ENCODE measurements at places on chromosomes 2 and 18.

DNA sequence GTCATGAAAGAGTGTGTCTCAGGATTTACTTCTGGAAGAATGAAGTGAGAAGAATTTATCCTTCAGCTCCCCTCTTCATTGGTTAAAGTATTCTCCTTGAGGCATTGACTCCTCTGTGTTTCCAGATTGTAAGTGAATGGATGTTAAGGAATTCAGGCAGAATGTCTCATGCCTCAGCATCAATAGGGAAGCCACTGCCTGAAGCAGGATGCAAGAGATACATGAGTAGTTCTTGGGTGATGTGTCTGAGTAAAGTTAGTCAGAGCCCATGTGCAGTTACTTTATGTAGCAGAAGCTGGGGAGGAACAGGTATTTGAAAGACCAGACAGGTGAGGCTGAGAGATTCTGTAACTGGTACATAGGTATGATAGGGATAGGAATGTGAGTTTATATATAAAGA is 34.0 kb upstream of the TMEFF2 start:
- DNase-seq: no peak
- no peaks in the 10 kb centered on the region for H3K36me3 ChIP-seq
- H3K4me3 ChIP-seq: no peak overlapping the region
- no peaks in the 10 kb centered on the region for H3K4me1 ChIP-seq
- H3K27me3 ChIP-seq: peaks cover 9% of the 10 kb centered on the region
- H3K27ac ChIP-seq: no peak overlapping the region

- no peaks in the 10 kb centered on the region for H3K36me3 ChIP-seq
- no peak overlapping the region for H3K4me3 ChIP-seq
- no peak for DNase-seq
- no peak overlapping the region for H3K27ac ChIP-seq
These were observed 13.4 kb downstream of the ATP6V1B1 start for GRCh38 chr2:70949086-70949485.

GRCh38 chr2:23596316-23596885 is 211.4 kb downstream of the KLHL29 start:
- no peak overlapping the region for H3K27ac ChIP-seq
- H3K4me3 ChIP-seq: no peak overlapping the region
- no peak for DNase-seq
- H3K4me1 ChIP-seq: no peaks in the 10 kb centered on the region
- no peaks in the 10 kb centered on the region for H3K27me3 ChIP-seq

DNA sequence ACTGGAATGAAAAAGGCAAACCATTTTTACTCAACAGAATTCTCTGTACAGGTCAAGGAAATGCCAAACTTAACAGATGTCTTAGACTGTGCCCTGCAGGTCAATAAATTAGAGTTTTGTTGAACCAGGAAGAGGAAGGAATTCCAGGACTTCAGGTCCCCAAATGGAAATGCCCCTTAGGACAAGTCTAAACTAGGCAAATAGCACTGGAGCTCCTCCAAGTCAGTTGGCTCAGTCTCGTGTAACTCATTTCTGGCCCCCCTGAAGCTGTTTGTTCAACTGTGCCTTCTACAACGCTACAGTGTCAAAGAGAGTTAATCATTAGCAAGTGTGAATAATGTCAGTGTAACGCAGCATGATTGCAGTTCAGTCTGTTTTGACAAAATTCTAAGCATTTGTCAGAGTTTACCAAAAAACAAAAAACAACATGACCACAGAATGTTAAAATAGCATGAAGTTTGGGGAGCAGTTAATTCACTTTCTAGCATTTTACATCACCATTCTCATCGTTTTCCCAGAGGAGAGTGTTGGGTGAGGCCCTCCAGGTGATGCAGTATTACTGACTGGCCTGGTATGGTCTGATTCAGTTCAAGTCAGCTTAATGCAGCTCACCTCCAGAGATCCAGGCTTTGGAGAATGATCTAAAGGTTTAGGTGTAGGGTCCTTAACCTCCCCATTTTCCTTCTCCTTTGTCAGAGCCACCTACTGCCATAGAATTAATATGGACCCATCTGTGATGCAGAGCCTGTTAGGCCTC is 108.1 kb downstream of the AQP4 start:
- H3K4me1 ChIP-seq: no peaks in the 10 kb centered on the region
- no peaks in the 10 kb centered on the region for H3K27me3 ChIP-seq
- DNase-seq: no peak
- no peak overlapping the region for H3K4me3 ChIP-seq
- no peaks in the 10 kb centered on the region for H3K36me3 ChIP-seq
- no peak overlapping the region for H3K27ac ChIP-seq

GRCh38 chr2:239904496-239904895 is 120.6 kb downstream of the NDUFA10 start:
- no peaks in the 10 kb centered on the region for H3K36me3 ChIP-seq
- no peaks in the 10 kb centered on the region for H3K4me1 ChIP-seq
- no peak overlapping the region for H3K27ac ChIP-seq
- no peaks in the 10 kb centered on the region for H3K27me3 ChIP-seq
- no peak overlapping the region for H3K4me3 ChIP-seq

- H3K27ac ChIP-seq: no peak overlapping the region
- no peaks in the 10 kb centered on the region for H3K27me3 ChIP-seq
- DNase-seq: no peak
- no peaks in the 10 kb centered on the region for H3K4me1 ChIP-seq
These were observed 799.4 kb downstream of the CNTNAP5 start for GRCh38 chr2:124824441-124824840.

DNA sequence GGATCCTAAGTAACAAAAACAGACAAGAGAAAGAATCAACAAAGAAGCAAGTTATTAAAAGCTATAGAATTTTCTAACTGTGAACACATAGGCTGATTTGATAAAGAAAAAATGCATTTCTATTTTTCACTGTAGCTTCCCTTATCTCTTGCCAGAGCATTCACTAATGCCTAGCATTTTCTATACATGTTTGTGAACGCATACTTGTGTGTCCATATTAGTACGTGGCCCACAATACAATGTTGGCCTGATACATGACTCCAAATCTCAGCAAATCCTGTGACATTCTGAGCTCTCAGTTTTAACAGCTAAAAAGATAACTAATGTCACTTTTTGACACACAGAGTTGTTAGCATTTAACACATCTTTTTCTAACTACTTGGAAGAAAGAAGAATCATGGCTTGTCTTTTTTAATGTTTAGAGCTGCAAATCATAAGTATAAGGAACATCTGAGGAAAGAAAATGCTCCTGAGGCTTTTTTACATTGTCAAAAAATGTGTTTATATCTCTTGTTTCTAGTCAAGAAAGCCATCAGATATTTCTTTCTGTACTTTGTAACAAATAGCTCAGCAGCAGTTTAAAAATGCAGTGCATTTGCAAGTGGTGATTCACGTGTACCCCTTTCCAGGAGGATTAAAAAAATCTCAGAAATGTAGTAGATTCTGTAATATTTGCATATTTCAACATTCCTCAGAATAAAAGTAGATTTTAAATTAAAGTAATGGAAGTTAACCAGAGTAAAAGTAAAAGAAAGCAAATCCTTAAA is 1646.8 kb upstream of the TMEFF2 start:
- H3K4me1 ChIP-seq: peaks cover 25% of the 10 kb centered on the region
- no peak overlapping the region for H3K27ac ChIP-seq
- H3K4me3 ChIP-seq: no peak overlapping the region
- no peaks in the 10 kb centered on the region for H3K27me3 ChIP-seq

- no peak for DNase-seq
- H3K27me3 ChIP-seq: no peaks in the 10 kb centered on the region
- H3K4me3 ChIP-seq: no peak overlapping the region
These were observed 87.6 kb downstream of the ALPK2 start for GRCh38 chr18:58541146-58541788.

GRCh38 chr2:229071292-229071976 is 199.7 kb downstream of the PID1 start:
- no peak overlapping the region for H3K4me3 ChIP-seq
- no peaks in the 10 kb centered on the region for H3K36me3 ChIP-seq
- no peak for DNase-seq
- no peaks in the 10 kb centered on the region for H3K27me3 ChIP-seq
- no peaks in the 10 kb centered on the region for H3K4me1 ChIP-seq

DNA sequence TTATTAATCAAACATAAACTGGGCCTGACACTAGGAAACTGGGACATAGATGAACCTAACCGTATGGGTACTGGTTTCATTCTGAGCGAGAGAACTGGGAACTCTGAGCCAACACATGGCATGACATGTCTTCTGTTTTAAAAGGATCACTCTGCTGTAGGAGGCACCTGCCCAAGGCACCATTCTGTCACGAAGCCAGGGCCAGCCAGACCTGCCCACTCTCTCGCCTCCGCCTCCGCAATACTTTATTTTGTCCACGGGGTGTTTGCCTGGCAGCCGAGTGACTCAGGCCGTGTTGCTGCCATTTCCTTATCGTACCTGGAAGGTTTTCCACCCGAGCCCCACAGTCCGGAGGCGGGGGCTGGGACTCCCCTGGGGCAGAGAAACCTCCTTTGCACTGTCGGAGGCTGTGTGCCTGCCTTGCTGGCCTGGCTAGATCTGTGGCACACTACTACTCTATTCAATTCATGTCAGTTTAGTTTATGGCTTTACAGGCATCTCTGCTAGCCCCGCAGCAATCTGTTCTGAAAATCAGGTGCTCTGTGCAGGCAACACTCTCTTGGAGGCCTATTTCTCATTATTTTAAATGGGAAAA is 120.4 kb upstream of the ACKR3 start:
- no peaks in the 10 kb centered on the region for H3K36me3 ChIP-seq
- H3K27me3 ChIP-seq: no peaks in the 10 kb centered on the region
- H3K4me3 ChIP-seq: no peak overlapping the region
- H3K27ac ChIP-seq: no peak overlapping the region
- H3K4me1 ChIP-seq: no peaks in the 10 kb centered on the region

DNA sequence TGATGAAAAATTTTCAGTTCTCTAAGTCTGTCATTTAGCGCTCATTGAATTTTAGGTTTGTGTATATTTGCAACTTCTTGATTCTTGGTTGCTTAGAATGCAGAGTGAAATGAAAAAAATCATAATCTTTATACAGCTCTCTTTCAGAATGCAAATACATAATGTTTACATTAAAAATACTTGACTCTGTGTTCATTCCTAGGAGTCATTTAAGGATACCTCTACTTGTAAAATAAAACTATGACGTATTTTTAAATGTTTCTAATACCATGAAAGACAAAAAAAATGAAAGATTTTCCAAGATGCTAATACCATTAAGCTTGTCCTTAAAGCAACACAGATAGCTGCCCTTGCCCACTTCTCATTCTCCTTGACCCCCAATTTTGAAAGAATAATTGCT is 259.0 kb downstream of the L3MBTL4 start:
- H3K27me3 ChIP-seq: no peaks in the 10 kb centered on the region
- no peaks in the 10 kb centered on the region for H3K36me3 ChIP-seq
- no peak for DNase-seq
- H3K4me3 ChIP-seq: no peak overlapping the region

GRCh38 chr2:119106301-119106897 is 52.2 kb downstream of the C1QL2 start:
- H3K27me3 ChIP-seq: no peaks in the 10 kb centered on the region
- H3K4me1 ChIP-seq: no peaks in the 10 kb centered on the region
- H3K4me3 ChIP-seq: no peak overlapping the region
- no peak for DNase-seq
- no peak overlapping the region for H3K27ac ChIP-seq

DNA sequence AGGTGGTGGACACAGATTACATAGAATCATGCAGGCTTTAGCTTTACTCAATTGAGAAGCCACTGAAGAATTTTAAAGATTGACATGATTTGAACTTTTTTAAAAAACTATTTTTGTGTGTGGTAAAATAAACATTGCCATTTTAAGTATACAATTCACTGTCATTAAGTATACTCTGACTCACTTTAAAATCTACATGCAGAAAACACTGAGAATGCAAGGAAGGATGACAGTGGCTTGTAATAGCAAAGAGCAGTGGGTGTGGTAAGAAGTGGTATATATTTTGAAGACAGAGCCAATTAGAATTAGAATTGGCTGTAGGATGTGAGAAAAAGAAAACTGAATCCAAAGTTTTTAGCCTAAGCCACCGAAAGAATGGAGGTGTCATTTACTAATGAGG is 14.9 kb downstream of the TRMT61B start:
- no peak overlapping the region for H3K27ac ChIP-seq
- no peak overlapping the region for H3K4me3 ChIP-seq
- DNase-seq: no peak
- no peaks in the 10 kb centered on the region for H3K27me3 ChIP-seq
- no peaks in the 10 kb centered on the region for H3K4me1 ChIP-seq

DNA sequence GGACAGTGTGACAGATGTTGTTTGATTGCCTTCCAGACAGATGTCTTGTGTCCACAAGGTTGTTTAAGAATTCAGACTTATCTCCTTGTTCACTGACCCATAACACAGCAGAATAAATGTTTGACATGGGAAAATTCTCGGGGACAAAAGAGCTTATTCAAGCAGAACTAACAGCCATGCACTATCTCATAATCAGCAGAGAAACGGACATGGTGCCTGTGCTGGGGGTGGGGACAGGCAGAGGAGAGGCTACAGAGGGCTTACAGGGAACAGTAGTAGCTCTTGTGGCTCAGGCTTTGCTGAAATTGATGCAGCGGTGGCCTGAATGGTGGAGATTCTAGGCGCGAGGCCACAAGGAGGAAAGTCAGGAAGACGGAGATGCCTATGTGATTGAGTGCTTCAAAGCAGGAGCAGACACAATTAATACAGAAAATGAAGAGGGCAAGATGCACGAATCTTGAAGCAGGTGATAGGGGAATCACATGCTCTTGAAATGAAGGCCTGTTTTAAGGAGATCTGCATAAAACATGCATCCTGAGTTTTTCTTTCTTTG is 62.0 kb upstream of the CAB39 start:
- no peak for DNase-seq
- H3K4me1 ChIP-seq: no peaks in the 10 kb centered on the region
- no peaks in the 10 kb centered on the region for H3K27me3 ChIP-seq
- no peak overlapping the region for H3K27ac ChIP-seq
- no peak overlapping the region for H3K4me3 ChIP-seq
- H3K36me3 ChIP-seq: no peaks in the 10 kb centered on the region

DNA sequence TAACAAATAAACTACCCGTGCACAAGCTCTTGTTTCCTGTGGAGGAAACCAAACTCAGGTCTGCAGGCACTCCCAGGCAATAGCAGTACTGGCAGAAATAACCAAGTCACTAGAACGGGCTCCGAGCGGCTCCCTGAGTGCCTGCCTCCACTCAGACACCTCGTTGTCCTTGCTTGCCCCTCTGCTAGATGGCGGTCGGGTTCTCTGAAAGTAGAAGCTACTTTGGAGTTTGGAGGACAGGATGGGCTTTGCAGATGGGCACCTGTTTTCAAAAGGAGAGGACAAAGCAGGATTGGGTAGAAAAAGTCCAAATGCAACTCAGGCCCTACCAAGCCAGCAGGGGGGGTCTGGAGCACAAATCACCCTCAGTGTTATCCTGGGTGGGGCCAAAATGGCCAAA is 136.4 kb downstream of the LRRC30 start:
- no peaks in the 10 kb centered on the region for H3K36me3 ChIP-seq
- DNase-seq: no peak
- H3K4me1 ChIP-seq: peaks cover 35% of the 10 kb centered on the region

GRCh38 chr2:2466534-2466933 is 135.5 kb upstream of the MYT1L start:
- no peaks in the 10 kb centered on the region for H3K4me1 ChIP-seq
- no peak overlapping the region for H3K4me3 ChIP-seq
- H3K27me3 ChIP-seq: no peaks in the 10 kb centered on the region
- no peak overlapping the region for H3K27ac ChIP-seq
- DNase-seq: no peak

Data from endothelial cell of umbilical vein (primary cell).